ENCODE measurements at places on chromosomes 5 and 9.

DNA sequence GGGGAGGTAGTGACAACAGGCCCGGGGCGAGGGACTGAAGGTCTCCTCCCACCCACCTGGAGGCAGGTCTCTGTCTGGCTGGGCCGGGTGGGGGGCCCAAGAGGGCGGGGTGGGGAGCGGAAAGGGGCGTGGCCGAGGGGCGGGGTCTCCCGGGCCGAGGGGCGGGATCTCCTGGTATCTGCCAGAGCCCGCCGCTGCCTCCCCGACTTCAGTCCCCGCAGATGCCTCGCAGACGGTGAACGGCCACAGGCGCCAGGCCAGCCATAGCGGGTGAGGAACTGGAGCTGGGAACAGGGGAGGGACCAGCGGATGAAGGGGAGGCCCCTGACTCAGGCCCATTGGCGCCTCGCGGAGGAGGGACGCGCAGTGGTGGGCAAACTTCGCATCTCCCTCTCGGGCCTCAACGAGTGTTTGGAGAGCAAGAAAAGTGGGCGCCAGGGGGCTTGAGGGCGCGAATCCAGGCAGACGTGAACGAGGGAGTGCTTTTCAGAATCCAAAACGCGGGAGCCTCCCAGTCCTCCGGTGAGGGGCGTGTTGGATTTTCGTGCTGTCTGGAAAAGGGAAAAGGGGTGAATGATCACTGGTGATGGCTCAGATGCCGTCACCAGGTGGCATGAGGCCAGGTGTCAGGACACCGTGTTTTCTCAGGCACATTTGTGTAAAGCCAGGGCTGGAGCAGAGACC is at the start of gene ADGRD2:
TSS of gene ADGRD2 (plus strand) at position 211 of the 684 bp plus-strand sequence. CDS start 1,216 bp downstream, outside the sequence.
- peak; percentile 44 for DNase-seq

DNA sequence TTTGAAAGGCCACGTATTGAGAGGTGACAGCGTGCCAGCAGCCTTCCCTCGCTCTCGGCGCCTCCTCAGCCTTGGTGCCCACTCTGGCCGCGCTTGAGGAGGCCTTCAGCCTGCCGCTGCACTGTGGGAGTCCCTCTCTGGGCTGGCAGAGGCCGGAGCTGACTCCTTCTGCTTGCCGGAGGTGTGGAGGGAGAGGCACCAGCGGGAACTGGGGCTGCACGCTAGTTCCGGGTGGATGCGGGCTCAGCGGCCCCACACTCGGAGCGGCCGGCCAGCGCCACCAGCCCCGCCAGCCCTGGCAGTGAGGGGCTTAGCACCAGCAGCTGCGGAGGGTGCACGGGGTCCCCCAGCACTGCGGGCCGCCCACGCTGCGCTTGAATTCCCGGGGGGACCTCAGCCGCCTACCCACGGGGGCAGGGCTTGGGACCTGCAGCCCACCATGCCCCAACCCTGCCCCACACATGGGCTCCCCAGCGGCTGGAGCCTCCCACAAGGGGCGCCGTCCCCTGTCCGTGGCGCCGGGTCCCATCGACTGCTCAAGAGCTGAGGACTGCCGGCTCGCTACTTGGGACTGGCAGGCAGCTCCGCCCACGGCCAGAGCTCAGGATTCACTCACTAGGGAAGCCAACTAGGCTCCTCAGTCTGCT is 4.4 kb upstream of the OTULINL start:
- no peak for DNase-seq

DNA sequence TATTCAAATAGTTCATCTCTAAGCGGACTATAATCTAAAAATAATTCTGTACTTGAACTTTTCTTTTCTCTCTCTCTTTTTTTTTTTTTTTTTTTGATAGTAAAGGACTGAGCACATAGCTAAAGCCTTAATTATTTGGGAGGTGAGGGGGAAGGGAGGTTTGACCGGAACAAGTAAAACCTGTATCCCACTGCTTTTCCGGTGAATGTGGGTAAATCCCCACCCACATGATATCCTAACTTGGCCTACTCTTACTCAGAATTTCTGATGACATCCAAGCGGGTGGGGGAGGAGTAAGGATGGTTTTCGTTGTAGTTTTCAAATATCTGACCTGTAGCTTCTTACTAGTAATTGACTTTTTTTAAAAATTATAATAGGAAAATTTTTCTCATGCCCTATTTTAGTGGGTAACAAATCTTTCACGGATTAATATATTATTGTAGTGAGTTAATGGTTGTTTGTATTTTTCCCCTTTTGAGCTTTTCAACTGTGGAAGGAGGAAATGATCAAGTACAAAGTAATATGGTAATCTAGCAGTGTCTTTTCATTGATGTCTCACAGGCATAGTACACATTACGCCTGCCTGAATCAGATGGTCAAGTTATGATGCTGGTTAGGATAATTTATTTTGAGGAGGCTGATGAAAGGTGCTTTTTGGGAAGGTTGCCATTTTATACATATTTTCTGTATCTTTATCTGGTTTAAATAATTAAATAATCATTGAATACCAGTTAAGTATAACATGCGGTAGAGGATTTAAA is 2.2 kb upstream of the ELL2 start:
- DNase-seq, result no peak

DNA sequence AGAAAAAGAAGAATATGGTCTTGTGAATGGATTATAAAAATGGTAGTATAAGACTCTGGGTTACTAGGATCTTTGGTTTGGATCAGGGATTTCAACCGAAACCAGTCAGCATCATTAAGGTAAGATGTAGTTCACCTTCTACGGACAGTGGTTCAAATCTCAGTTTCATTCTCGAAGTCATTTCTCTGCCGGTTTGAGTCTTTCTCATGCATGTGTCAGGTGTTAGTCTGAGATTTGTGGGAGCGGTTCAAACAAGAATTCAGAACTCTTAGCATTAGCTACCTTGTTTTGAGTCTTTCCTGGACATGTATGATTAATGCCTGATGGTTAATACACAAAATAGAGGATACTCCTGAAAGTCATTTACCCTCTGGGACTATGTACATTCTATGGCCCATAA is 735.9 kb upstream of the NUDT12 start:
- DNase-seq, result no peak

DNA sequence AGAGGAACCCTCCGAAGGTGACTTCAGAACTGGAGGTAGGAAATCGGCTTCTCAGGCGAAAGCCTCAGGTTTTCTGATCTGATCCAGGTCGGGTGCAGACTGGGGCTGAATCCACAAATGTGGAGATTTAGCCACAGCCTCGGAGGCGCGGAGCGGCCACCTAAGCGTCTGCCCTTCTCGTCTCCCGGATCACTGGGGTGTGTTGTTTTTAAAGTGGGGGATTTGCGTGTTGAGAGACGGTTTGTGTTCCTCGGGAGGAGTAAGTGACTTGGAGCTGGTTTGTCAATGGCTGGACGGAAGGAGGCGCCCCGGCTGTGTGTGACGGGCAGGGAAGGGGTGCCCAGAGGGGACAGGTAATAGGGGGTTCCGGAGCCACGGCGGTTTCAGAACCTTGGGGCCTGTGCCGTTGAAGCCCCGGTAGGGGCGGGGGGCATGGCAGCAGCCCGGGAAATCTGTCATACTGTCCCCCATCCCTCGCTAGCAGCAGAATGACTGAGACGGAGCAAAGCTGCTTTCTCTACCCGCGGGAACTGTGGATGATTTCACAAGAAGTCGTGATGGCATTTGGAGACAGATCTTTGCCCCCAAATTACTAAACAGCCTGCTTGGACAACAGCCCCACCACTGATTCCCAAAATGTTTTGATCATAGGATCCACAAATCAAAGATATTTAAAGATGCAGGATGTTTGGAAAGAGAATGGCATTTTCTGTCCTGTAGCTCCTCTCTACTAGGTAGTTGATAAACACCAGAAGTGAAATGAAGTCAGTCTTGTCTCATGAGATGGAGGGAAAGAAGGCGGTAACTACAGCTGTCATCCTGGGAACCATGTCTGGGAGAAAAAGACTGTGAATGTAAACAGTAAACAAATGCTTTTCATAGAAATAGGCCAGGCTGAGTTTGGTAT is 216.5 kb downstream of the PDZD2 start:
- DNase-seq, result peak; percentile 42

- peak; percentile 54 for DNase-seq
Observed at GRCh38 chr9:129697656-129698253, 32.3 kb downstream of the PRRX2 start.

- DNase-seq, result peak; percentile 39
Observed at GRCh38 chr5:7869474-7870136, 657 bp downstream of the MTRR start.

DNA sequence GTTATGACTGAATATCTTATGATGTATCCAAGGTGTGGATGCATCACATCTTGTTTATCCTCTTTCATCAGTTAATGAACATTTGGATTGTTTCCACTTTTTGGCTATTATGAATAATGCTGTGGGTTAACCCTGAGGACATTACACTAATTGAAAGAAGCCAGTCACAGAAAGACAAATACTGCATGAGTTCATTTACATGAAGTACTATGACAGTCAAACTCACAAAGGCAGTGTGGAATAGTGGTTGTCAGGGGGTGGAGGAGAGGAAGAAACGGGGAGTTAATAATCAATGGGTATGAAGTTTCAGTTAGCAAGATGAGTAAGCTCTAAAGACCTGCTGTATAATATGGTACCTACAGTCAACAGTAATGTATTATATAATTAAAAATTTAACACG is 409.4 kb upstream of the CTNND2 start:
- DNase-seq, result no peak

- peak; percentile 22 for DNase-seq
Observed at GRCh38 chr9:136996361-136997292, at the start of gene CLIC3. CLIC3 (minus strand) TSS chr9:136996568; CDS start chr9:136996543, 25 bp downstream.

DNA sequence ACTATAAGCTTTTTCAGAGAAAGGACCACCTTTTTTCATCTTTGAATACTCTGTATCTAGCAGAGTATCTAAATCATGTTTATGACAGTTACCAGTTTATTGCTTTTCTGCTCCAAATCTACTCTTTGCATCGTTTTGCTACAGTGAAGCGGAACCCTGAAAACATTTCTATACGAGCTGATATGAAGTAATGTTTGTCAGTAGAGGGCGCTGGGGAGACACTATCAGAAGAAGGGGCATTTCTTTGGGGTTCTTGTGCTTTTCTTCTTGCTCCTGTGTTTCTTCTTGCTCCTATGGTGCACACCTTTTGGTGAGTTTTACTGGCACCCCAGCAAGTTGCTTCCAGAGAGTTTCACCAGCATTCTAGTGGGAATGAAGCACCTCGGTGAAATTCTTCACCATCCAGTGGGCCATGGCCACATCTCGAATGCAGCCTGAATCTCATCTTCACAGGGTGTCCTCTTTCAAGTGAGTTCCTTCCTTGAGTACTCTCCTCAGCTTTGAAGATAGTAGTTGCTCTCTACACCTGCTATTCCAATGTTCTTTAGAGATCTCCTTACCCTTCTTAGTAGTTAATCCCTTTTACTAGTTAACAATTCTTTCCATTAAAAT is 98.4 kb downstream of the FGF1 start:
- DNase-seq, result peak; percentile 53

DNA sequence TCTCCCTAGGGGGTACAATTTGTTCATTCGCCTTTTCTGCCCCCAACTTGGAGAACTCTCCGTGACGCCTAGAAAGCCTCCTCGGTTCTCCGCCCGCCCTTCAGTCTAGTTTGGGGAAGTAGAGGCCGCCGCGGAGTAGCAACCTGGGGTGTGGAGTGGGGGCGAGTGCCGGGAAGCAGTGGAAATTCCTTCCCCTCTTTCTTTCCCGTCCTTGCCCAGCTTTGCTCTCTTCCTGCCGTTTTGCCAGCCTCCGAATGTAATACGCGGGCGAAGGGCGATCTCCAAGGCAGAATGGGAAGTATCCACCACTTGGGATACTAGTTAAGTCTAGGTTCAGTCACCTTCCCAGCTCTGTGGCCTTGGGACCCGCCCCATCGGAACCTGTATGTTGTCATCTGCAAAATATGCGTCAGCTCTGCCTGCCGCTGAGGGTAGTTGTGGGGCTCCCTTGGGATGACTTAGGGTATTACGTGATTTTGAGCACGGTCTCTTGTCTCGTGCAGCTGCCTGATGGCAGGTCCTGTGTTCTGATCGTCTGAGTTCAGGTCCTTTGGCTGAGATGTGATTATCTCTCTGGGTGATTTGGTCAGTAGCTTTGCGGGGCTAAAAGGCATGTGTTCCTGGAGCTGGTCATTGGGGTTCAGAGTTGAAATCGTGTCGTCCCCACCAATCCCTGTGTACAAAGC is 724 bp downstream of the PAM start:
- DNase-seq, result peak; percentile 92

DNA sequence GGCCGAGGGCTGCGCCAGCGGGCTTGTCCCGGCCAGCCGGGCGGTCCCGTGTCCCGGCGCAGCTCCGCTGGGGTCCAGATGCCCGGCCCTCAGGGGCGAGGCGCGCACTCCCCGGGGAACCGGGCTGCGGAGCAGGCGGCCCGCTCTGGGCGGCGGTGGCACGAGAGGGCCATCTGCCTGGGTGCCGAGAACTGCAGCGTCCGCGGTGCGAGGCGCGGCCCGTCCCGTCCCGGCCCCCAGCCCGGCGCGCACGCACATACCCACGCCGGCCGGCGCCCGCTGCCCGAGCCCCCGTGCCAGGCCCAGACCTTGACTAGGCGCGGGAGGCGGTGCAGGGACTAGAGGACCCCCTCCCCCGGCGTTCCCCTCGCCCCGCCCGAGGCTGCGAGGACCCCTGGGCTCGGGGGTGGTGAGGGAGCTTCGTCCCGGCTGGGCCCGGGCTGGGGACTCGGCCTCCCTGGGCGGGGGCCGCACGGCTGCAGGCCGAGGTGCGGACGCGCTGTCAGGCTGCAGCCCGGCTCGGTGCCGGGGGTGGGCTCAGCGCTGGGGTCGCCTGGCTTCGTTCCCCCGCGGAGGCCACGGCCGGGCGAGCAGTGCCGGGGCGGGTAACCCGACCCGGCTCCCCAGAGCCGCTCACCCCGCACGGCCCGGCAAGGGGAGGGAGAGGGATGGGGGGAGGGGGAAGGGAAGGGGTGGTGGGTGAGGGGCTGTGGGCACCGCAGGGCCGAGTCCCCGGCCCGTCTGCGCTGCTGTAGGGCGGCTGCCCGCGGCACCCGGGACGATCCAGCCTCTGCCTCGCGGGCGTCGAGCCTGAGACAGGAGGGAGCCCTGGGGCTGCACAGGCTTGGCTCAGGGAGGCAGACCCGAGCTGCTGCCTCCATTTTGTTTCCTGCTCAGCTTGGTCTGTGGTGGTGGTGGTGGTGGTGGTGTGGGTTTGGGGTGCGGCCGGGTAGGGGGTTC is 1.2 kb upstream of the NSD1 start:
- peak; percentile 48 for DNase-seq

DNA sequence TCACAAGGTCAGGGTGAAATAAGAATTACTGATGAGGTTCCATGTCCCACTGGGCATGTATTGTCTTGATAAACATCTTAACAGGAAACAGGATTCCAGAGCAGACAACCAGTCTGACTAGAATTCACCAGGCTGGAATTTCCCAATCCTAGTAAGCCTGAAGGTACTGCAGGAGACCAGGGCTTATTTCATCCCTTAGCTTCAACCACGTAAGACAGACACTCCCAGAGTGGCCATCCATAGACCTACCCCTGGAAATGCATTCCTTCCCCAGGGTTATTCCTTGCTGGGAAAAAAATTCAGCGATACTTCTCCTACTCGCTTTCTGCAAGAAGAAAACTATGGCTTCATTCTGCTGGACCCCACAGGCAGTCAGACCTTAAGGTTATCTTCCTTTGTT is 785.4 kb downstream of the NR2F1-AS1 start:
- DNase-seq, result no peak

All from mesenchymal stem cell (in vitro differentiated cells and primary cell).